ENCODE measurements at places on chromosomes 12 and 14.

- DNase-seq = no peak
These were observed 5.8 kb upstream of the KRT80 start for GRCh38 chr12:52197371-52198231.

DNA sequence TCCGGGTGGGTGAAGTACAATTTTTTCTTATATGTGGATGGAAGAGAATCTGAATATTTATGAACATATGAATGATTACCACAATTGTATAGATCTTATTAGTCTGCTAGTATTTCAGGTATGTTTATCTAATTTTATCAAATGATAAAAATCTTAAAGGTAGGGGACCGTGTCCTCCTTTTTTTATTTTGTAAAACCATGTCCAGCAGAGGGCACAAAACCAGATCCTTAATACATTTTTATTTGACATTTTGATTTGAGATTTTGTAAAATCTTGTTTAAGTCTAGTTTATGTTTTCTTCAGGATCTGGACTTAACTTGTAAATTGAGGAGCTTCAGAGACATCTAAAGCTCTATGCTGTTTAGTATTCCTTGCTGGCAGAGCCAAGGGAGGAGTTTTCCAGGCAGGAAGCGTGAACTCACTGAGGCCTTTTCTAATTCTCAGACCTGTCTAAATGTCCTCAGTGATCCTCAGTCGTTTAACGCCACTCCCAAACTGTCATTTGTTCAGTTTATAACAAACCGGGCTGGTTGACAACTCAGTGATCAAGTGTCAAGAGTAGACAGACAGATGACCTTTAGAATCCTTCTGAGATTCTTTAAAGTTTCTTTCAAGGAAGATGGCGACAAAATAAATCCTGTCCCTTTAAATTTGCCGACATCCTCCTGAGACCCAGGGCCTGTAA is 263.9 kb downstream of the KTN1 start:
- DNase-seq = no peak

- no peak for DNase-seq
These were observed 8.7 kb downstream of the PPP2R5C start for GRCh38 chr14:101770183-101770582.

GRCh38 chr14:33279865-33280264 is 341.2 kb downstream of the NPAS3 start:
- no peak for DNase-seq

GRCh38 chr14:83561261-83561660 is 1968.7 kb upstream of the FLRT2 start:
- no peak for DNase-seq

GRCh38 chr12:98635657-98636323 is 8.8 kb downstream of the IKBIP start:
- no peak for DNase-seq

GRCh38 chr14:35331605-35332516 is 39.7 kb downstream of the PSMA6 start:
- DNase-seq = no peak

- no peak for DNase-seq
These were observed 84.9 kb upstream of the EVL start for GRCh38 chr14:99980299-99980698.

DNA sequence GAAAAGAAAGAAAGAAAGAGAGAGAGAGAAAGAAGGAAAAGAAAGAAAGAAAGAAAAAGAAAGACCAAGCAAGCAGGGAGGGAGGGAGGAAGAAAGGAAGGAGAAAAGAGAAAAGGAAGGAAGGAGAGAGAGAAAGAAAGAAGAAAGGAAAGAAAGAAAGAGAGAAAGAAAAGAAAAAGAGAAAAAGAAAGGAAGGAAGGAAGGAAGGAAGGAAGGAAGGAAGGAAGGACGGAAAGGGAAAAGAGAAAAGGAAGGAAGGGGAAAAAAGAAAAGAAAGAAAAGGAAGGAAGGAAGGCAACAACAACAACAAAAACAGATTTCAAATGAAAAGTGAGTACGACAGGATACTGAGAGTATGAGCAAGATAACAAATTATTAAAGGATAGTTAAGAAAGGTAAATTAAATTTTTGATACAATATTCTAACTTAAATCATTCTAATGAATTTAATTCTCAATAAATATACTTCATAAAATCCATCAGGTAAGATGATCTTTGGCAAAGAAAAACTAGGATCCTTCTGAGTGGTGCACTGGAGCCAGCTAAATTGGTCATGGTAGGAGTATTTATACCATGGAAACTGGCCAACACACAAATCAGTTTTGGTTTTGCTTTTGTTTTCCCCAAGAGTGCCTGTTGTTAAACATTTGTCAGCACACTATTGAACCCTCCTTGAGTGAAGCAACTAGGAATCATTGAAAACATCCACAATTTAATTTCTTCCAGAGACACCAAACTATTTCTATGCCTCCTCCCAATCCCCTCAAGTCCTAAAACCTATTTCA is 56.1 kb upstream of the DYRK2 start:
- DNase-seq = no peak

DNA sequence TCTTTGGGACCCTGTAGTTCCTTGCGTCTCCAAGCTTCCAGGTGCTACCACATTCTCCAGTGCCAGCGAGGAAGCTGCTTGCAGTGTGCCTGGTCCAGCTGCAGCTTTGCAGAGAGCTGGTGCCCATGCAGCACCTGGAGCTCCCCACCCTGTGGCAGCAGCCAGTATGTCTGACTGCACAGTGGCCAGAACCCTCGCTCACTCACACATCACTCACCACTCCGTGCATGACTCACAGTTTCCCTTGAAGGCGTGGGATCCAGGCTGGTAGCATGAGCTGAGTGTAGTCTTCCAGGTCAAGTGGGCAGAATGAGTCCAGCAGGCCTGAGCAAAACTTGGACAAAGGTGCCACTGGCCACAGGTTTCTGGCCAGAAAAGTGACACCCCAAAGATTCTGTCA is 33.6 kb downstream of the SDR9C7 start:
- DNase-seq = no peak

- peak; percentile 25 for DNase-seq
These were observed 23.9 kb downstream of the NCKAP1L start for GRCh38 chr12:54521293-54522060.

DNA sequence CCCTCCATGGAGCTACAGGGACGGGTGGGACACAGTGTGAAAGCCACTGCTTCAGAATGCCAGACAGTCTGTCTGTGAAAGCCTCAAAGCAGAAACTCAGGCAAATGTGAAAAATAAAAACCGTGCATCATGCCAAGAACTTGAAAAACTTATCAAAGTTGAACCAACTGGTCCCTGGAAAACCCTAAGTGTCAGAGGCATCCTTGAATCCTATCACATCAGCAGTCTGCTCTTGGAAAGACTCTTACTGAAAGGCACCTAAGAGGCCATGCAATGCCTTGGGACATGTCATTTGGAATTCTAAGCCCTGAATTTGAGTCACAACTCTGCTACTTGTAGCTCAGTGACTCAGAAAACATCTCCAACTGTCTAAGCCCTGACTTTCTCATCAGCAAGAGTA is 62.4 kb upstream of the GRIN2B start:
- DNase-seq = no peak

GRCh38 chr14:54194501-54194900 is 202.3 kb upstream of the CDKN3 start:
- DNase-seq = no peak

- no peak for DNase-seq
These were observed 4.9 kb downstream of the GSTZ1 start for GRCh38 chr14:77325746-77326094.

- no peak for DNase-seq
These were observed at the start of gene PLEKHG3 for GRCh38 chr14:64704143-64704742. Gene PLEKHG3, plus strand, starts transcription at chr14:64704424. Its CDS starts 23,208 bp downstream, at chr14:64727632.

- DNase-seq = no peak
These were observed 25.9 kb downstream of the NOC4L start for GRCh38 chr12:132170094-132170636.

DNA sequence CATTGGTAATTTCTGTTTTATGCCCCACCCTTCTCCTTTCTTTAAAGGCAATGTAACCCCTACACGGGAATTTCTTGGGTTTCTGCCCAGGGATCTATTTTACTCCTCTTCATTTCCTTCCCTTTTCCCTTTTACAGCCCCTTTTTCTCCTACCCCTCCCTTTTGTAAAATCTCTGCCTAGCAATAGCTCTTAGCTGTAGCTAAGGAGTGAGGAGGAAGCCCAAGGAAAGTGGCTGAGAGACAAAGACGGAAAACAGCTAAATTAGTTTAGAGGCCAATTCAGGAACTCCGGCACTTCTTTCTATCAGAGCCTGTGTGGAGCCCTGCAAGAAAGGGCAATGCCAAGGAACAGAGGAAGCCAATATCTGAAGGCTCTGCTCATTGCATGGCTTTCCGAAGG is 40.3 kb downstream of the SOCS2 start:
- DNase-seq = no peak

DNA sequence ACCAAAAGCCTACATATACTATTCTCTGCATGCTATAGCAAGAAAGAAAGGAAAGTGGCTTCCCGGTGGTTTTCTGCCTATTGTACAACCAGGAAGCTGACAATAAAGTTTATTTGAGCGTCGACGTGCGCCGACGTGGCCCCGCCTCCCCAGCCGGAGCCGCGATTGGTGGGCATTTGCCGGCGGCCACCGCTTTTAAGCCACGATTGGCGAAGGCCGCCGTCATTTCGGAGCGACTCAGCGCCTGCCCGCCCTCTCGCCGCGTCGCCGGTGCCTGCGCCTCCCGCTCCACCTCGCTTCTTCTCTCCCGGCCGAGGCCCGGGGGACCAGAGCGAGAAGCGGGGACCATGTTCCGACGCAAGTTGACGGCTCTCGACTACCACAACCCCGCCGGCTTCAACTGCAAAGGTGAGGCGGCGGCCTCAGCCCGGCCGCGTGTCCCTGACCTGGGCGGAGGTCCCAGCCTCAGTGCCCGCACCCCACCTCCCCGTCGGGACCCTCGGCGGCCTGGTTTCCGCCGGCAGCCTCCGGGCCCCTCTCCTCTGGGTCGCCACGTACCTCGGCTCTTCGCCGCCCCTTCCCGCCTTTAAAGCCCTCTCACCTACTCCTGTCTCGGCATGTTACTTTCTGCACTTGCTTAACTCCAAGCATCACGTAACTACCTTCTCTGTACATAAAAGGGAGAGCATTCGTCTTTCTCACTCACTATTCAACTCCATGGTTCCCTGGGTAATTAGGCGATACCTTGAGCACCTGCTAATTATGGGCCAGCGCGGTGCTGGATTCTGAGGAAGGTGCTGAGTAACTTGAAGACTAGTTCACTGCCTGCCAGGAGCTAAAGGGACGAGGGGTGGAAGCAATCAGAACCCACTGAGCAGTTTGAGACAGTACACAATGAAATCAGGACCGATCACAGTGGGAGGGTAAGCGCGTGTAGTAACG is at the start of gene RTRAF:
Gene RTRAF, plus strand, starts transcription at position 254 of the 942 bp plus-strand sequence. Its CDS starts 94 bp downstream, at position 348.
- DNase-seq = peak; percentile 89

DNA sequence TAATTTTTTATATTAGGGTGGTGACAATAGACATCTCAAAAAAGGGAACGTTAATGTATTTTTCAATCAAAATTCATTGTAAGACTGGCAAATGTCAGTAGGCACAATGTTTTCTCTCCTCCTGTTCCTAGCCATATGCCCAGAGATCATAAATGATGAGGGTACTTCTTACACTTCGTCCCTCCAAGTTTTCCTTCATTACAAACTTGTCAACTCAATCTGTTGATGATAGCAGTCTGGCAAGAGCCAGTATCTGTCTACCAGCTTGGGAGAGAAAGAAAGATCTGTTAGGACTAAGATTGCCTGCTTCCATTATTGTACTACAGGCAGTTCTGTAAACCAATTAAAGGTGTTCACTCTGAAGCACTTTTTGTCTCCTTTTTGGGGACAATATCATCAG is 130.9 kb upstream of the DAAM1 start:
- no peak for DNase-seq

DNA sequence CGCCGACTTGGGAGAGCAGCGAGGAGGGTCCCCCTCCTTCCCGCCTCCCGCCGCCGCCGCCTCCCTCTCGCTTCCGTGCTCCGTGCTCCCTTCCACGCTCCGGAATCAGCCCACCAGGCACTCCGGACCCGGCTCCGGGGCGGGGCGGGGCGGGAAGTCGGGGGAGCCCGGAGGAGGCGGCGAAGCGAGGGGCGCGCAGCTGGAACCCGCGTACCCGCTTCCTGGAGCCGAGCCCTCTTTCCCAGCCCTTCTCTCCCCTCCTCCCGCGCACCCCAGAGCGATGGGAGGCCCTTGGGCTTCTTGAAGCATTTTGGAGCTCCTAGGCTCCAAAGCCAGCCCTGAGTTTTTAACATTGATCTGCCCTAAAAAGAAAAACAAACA is at the start of gene SYNDIG1L:
Gene SYNDIG1L, minus strand, starts transcription at position 9 of the 381 bp plus-strand sequence. CDS start 16,466 bp downstream, outside the sequence.
- DNase-seq = no peak

GRCh38 chr12:88952562-88952942 is 372.3 kb upstream of the KITLG start:
- no peak for DNase-seq

GRCh38 chr14:21069388-21070082 is 569 bp upstream of the ARHGEF40 start:
- DNase-seq = no peak

DNA sequence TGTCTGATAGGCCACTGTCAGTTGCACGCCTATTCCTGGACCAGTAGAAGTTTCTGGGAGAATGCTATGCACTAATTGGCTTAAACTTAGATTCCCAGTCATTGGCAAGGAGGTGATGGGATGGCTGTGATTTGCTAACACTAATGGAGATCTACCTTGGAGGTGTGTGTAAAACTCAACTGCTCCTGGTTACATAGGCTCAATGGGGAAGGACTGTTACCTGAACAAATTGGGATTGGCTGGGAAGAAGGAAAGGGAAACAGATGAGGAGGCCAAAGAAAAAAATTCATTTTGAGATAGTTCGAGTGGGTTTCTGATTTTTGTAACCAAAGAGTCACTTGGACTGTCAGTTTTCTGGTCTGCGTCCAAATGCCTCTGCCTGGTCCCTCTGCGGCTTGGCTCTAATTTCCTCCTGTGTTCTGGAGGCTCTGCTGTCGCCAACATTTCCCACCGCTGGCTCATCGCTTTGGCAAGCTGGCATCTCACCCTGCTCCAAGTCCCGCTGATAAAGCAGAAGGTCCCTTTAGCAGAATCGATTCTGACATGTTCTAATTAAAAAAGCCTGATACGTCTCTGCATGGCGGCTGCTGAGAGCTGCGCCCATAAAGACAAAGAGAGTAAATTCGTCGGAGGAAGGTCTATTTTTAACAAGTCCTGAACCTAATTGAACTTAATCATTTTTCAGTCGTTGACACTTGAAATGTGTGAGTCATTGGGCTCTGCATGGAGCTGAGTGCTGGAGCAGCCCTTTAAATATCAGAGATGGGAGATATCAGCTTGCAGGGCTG is 2.0 kb upstream of the CCDC63 start:
- no peak for DNase-seq

- DNase-seq = no peak
These were observed 26.7 kb downstream of the GALNT9 start for GRCh38 chr12:132302466-132303358.

DNA sequence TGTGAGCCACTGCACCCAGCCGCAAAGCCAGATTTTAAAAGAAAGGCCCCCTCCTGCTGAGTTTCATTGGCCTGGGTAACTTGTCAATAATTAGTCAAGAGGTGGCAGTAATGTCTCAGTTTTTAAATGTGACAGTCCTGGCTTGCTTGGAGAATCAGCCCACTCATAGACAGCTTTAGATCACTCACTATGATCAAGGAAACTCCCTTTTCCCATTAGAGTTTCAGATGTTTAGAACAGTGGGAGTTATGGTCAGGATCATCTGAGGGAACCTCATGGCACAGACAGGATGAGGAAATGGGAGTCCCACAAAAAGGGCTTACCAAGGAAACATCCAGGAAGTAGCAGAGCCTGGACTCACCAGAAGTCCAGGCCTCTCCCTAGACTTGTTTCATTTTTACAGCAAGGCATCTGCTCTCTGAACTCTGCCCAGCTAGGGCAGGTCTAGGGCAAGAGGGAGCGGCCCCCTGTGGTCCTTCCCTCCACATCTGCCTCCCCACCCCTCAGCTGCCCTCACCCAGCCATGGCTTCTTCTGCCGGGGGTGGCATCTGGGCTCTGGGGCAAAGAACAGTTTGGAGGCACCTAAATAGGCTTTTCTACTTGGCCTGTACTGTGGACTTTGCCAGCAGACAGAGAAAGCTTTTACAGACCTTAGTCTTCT is 11.2 kb downstream of the BCL2L14 start:
- no peak for DNase-seq

Measured in stimulated activated CD4-positive, alpha-beta T cell treated with anti-CD3 and anti-CD28 coated beads, Interleukin-12 subunit alpha, Interleukin-12 subunit beta, amount 100 ng/mL, for 48 hours (primary cell).